ENCODE measurements at places on chromosomes 5 and 9.

GRCh38 chr5:109003928-109004327 lies 256.2 kb downstream of the FER start:
- no peak for DNase-seq

GRCh38 chr5:118126159-118126558 lies 862.2 kb downstream of the DTWD2 start:
- no peak for DNase-seq

- no peak for DNase-seq
Measured at GRCh38 chr5:73827106-73827450, 201.1 kb downstream of the ARHGEF28 start.

DNA sequence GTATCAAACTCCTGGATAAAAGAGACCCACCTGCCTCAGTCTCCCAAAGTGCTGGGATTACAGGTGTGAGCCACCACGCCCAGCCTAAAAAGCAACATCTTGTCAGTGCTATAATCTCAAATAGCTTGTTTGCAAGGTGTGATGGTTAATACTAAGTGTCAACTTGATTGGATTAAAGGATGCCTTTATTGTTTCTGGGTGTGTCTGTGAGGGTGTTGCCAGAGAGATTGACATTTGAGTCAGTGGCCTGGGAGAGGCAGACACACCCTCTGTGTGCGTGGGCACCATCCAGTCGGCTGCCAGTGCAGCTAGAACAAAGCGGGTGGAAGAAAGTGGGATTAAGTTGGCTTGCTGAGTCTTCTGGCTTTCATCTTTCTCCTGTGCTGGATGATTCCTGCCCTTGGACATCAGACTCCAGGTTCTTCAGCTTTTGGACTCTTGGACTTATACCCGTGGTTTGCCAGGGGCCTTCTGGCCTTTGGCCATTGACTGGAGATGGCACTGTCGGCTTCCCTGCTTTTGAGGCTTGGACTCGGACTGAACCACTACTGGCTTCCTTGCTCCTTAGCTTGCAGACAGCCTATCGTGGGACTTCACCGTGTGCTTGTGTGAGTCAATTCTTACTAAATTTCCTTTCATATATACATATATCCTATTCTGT lies 28.1 kb downstream of the TARS1 start:
- no peak for DNase-seq

GRCh38 chr9:91758491-91758981 lies 191.5 kb downstream of the ROR2 start:
- no peak for DNase-seq

DNA sequence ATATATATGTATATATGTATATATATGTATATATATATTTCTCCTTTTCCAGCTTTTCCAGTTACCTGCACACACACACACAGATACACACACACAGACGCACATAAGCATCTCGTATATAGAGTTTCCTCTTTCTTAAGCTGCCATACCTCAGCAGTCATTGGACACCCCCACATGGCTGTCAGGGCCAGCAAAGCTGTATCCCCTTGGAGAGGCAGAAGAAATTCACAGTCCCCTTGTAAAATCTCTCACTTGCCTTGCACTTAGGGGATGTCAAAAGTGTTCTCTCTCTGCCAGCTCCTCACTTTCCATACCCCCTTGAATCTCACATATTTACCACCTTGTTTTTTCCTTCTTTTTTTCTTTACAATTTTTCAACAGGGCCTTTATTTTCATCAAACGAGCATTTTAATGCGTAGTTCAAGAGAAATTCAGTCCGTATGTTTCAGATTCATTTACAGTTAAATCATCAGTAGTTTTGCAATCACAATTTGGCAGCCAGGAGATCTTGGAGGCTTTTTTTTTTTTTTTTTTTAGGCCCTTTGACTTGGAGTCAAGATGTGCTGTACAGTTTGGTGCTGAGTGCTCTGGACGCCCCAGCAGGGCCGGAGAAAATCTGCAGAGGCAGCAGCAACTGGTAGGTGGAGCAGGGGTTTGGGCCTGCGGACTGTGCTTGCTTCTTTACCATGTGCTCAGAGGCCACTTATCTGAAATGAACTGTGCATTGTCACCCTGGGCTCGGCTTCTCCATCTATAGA lies 244.9 kb upstream of the KLF4 start:
- DNase-seq, result no peak

DNA sequence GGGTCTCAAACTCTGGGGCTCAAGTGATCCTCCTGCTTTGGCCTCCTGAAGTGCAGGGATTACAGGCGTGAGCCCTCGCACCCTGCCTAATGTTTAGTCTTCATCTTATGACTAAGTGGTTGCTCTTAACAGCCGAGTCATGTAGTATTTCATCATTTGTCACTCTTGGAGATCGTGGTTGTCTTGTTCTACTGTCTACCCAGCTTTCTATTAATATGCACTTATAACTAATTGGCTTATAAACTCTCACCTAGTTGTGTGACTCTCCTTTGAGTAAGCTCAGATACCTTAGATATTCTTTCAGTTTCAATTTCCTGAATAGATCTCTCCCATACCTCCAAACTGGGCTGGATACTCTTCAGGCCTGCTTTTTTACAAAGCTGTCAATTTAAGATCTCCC lies 19.9 kb downstream of the SLC44A1 start:
- no peak for DNase-seq

DNA sequence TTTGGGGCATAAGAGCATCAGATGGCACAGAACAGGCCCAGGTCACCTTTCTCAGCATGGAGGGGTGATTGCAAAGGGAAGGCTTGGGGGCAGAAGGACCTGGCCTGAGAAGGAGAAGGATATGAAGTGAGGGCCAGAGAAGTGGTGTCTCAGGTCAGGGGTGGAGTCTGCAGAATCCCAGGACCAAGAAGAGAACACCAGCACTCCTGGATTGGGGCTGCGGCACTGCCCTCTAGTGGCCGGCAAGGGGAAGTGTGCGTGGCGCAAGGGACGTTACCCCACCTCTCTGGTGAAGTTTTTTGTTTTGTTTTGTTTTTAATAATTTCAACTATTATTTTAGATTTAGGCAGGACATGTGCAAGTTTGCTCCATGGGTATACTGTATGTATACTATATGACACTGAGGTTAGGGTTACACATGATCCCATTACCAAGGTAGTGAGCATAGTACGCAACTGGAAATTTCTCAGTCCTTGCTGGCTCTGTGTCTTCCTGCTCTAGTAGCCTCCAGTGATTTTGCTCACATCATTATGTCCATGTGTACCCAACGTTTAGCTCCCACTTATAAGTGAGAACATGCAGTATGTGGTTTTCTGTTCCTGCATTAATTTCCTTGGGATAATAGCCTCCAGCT lies 1548.6 kb downstream of the EFNA5 start:
- DNase-seq, result no peak

- DNase-seq, result no peak
Measured at GRCh38 chr9:22046243-22046885, 37.3 kb upstream of the CDKN2B start.

GRCh38 chr5:146068977-146069779 lies 36.2 kb downstream of the PLAC8L1 start:
- no peak for DNase-seq

GRCh38 chr9:2285416-2286332 lies 270.5 kb downstream of the SMARCA2 start:
- no peak for DNase-seq

- no peak for DNase-seq
Measured at GRCh38 chr5:118604106-118604505, 384.2 kb downstream of the DTWD2 start.

- DNase-seq, result no peak
Measured at GRCh38 chr9:21679432-21679831, 123.0 kb upstream of the MTAP start.

GRCh38 chr5:54013556-54014194 lies 296.7 kb downstream of the ARL15 start:
- peak; percentile 80 for DNase-seq

- DNase-seq, result no peak
Measured at GRCh38 chr9:69076550-69076949, 41.0 kb downstream of the FXN start.

GRCh38 chr5:21452449-21452848 lies 1400.7 kb downstream of the CDH12 start:
- DNase-seq, result no peak

- DNase-seq, result no peak
Measured at GRCh38 chr9:77829420-77829819, 181.3 kb upstream of the GNA14 start.

DNA sequence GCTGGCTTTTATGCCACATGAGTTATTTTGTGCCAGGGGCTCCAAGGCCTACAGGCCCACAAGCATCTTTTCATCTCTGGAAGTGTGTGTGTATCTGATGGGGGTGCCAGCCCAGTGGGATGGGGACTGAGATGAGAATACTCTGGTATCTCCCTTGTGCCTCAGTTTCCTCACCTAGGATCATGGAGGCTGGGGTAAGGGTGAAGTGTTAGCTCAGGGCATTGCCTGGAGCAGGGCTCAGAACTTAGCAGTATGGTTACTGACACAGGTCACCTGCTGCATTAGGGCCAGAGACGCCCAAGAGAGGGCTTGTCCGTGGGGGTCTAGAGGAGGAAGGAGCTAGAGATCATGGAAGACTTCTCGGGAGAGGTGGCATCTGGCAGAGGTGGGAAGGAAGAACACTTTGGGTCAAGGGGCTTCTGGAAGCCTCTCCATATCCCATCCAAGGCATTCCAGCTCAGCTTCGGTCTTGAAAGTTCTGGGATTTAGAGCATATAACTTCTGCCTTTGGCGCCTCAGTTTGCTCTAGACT lies 742 bp upstream of the WNK2 start:
- no peak for DNase-seq

DNA sequence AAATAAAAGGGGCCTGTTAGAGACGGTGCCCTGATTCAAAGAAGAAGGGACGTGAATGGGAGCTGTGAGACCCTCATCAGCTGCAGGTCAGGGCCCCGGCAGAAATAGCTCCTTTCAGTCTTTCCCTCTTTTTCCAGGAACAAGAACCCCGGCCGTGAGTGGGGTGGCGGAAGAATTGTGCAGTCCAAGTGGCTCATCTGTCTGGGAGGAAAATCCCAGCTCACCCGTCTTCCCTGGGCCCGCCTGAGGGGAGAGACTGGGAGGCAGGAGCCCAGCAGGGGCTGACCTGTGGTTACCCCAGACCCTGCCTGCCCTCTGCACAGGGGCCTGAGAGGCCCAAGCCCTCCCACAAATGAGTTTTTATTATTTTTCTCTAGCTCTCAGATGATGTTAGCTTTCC lies 24.8 kb upstream of the CSF1R start:
- no peak for DNase-seq

DNA sequence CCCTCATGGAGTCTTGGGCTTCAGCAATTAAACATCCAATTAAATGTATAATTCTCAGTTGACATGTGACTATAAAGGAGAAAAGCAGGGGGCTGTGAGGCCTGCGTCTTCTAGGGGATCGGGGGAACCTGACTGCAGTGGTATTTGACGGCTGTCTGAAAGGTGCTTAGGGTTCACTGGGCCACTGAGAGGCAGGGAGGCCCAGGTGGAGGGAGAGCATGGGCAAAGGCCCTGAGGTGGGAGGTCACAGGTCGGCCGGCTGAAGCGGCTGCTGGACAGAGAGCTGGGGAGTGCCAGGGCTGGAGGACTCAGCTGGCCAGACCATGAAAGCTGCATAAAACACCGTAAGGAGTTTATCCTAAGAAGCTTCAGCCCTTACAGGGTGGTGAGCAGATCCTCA lies 23.9 kb downstream of the ERGIC1 start:
- DNase-seq, result no peak

DNA sequence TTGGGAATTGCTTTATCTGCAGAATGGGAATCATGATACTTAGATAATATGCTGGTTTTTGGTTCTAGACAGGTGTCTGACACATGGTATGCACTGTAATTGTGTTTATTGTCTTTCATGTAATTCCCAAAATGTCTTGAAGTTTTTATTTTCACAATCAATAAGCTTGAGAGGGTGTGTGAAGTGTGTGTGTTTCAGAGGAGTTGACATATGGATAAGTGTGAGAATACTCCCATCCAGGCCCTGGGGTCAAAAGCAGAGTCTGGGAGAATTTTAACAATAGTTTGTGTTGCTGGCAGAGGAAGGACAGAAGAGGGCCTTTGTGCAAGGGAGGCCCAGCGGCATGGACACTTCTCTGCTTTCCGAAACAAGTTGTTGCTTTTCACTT lies 8.4 kb downstream of the PRDM6 start:
- DNase-seq, result no peak

GRCh38 chr5:159705948-159706347 lies 210.3 kb upstream of the ADRA1B start:
- DNase-seq, result no peak

DNA sequence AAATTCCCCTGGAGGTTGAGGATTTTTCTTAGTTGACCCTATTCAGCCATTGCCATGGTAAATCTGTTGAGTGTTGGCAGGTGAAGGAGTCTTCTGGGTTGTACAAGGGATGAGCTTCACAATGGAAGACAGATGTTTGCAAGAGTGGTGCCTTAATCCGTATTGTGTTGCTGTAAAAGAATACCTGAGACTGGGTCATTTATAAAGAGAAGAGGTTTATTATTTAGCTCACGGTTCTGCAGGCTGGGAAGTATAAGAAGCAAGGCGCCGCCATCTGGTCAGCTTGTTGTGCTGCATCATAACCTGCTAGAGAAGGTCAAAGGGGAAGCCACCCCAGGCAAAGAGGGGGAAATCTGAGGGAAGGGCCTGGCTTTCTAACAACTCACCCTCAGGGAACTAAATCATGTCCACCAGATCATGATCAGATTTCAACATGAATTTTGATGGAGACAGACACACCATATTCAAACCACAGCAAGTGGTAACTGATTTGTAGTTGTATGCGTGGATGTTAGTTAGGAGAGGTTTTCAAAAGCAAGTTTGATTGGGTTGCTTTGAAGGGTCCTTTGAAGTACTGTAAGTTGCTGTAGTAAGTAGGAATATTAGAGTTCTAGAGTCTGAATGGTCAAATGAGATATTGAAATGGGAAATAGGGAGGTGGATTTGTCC lies 2.5 kb downstream of the TNPO1 start:
- DNase-seq, result no peak

- peak; percentile 60 for DNase-seq
Measured at GRCh38 chr9:36486933-36487481, 85.7 kb upstream of the MELK start.

DNA sequence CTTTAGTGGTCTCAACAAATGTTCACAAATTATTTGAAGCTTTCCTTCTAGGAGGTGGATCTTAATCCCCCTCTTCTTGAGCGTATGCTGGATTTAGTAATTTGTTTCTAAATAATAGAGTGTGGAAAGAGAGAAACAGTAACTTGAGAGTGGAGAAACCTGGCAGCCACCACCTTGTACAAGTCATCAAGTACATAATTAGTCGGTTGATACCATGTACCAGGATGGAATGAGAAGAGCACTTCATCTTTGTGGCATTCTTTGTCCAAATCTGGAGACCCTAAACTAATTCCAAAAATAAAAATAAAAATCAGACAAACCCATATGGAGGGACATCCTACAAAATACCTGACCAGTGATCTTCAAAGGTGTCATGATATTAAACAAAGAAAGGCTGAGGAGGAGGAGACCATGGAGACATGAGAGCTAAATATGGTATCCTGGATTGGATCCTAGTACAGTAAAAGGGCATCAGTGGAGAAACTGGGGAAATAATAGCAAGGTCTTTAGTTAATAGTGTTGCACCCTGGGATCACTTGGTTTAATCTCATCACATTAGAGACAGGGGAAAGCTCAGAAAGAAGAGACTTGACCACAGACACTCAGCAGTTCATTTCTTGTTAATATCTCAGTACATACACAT lies 147.9 kb downstream of the ASTN2 start:
- no peak for DNase-seq

Data from RWPE2 (cell line).